ENCODE measurements at places on chromosomes 3 and 15.

DNA sequence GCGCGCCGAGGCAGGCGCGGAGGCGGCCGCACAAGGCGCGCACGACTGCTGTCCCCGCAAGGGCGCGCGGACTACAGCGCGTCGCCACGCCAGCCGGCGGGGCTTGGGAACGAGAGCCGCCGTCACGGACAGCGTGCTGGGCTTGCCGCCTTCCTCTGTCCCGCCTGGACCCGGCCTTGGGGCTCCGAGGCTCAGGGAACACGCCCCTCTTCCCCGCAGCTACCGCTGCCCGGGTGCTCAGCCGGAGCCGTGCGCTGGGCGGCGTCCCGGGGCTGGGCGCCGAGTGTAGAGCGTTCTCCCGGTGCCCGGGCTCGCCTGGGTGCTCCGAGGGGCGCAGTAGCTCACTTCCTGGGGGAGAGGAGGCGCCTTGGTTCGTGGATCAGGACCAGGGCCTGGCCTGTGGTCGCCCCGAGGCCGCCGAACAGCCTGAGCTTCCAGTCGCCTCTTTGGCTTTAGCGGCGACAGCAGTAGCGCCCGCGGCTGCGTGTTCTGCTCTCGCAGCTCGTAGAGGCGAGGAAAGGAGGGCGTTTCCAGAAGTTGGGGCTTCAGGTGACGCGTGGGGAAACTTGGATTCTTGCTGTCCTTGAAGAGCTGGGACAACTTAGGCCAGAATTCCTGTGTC lies 226.7 kb upstream of the C2CD4B start:
- peak; percentile 60 for DNase-seq

GRCh38 chr3:86740751-86741150 lies 250.2 kb downstream of the VGLL3 start:
- DNase-seq: no peak

GRCh38 chr3:133896002-133896761 lies 500 bp upstream of the RAB6B start:
- DNase-seq: no peak

DNA sequence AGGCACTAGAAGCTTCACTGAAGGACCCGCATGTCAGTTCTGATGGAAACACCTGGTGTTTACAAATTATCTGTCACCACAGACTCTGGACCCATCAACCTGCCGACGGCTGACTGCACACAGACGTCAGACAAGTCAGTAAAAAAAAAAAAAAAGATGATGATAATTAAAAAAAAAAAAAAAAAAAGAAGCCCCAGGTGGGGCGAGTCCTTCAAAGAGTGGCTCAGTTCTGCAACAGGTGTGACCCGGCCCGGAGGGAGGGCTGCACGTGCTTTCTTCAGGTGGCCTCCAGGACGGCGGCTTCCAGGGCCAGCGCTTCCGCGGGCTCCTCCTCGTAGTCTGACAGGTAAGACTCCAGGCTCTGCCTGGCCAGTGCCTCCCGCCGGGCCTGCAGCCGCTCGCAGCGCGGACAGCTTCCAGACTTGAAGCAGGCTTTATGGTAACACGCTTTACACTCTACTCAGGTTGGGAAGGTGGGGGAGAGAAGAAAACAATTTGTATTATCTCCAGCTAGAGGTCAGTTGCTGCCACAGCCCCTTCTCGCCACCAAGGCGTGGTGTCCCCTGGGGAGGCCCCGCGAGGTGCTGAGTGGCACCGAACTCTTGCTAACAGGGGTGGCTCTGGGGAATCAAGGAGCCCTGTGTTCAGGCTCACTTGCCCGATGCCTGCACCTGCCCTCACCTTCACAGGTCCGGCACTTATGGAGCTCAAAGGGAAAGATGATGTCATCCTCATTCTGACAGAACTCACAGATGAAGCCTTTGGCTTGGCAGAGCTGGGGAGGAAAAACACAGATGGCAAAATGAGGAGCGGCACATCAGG lies 61.8 kb downstream of the RUBCN start:
- DNase-seq: no peak

- no peak for DNase-seq
These were observed 156.7 kb upstream of the TLE3 start for GRCh38 chr15:70254311-70254869.

GRCh38 chr15:39022532-39023305 lies 458.1 kb upstream of the RASGRP1 start:
- DNase-seq: no peak

- no peak for DNase-seq
These were observed 126.5 kb downstream of the DGKG start for GRCh38 chr3:186235554-186235953.

- DNase-seq: peak; percentile 57
These were observed 357.7 kb downstream of the OTOL1 start for GRCh38 chr3:161854232-161854771.

- DNase-seq: no peak
These were observed 75.5 kb downstream of the CCR1 start for GRCh38 chr3:46132565-46132964.

DNA sequence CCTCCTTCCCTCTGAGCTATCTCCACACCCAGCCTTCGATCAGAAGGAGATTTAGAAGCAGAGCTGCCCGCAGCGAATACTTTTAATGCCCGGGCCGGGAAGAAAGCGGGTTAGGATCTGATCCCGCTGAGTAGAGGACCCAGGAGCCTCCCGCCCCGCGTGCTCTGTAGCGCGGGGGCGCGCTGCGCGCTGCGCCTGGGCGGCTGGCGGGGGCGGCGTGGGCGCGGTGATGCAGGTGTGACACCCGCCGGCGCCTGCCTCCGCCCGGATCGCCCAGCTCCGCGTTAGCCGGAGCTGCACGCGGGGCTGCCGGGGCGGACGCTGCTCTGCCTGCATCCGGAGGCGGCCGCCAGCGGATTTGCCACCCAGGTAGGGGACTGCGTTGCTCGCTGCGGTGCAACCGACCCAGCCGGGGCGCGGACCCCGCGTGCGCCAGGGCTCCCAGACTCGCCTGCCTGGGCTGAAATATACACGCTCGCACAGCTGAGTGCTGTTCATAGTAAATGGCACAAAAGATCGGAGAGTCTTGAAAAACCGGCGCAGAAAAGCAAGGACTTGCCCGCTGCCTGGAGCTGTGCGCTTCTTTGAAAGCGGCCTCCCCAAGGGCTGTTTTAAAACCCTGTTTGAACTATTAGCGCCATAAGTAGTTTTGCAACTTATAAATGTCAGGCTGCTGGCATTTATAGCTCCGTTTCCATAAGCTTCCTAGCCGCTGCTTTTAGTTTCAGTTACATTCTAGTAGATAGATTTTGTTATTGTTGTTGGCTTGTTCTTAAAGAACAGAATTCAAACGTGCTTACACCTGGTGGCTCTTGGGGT lies at the start of gene SV2B:
SV2B (plus strand) TSS at position 263 of the 819 bp plus-strand sequence. CDS start 126,007 bp downstream, outside the sequence.
- peak; percentile 25 for DNase-seq

DNA sequence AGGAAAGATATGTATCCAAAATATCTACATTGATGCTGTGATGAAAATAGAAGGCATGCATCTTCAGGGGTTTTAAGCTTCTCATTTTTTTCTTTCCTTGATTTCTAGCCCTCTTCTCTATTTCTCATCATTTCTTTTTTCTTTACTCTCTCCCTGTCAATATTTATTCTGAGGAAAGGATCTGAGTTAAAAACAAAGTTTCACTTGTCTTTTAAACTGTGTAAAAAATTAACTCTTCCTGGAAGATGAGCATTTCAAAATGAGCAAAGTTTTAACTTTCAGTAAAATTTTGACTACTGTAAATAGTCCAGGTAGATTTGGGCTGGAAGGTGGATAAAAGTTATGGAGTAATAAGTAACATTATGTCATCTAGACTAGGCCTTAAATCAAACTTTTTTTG lies 500.2 kb upstream of the GBE1 start:
- DNase-seq: no peak

GRCh38 chr15:73374604-73375003 lies 5.8 kb upstream of the HCN4 start:
- no peak for DNase-seq

DNA sequence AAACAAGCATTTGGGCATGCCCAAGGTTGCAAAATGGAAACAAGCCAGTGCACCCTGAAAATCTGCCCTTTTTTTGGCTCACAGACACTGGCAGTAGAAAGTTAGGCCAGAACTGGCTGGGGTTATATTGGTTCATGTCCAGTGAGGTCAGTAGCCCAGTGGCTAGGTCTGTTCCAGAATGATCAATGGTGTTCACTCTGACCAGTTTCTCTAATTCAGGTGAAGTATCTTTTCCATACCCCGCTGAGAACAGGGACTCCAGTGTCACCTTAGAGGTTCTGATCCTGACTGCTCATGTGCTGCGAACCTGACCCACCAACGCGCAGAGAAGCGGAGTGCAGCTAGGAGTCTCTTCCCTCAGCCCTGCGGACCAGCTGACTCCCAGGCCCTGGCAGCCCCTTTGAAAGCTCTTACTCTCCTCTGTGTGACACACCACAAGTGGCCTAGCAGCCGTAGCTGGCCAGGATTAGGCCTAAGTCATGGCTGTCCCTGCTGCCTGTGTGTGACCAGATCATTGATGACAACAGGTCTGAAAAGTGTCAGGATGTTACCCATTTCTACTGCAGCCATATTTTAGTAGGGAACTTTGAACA lies 123.5 kb downstream of the GHSR start:
- DNase-seq: no peak

DNA sequence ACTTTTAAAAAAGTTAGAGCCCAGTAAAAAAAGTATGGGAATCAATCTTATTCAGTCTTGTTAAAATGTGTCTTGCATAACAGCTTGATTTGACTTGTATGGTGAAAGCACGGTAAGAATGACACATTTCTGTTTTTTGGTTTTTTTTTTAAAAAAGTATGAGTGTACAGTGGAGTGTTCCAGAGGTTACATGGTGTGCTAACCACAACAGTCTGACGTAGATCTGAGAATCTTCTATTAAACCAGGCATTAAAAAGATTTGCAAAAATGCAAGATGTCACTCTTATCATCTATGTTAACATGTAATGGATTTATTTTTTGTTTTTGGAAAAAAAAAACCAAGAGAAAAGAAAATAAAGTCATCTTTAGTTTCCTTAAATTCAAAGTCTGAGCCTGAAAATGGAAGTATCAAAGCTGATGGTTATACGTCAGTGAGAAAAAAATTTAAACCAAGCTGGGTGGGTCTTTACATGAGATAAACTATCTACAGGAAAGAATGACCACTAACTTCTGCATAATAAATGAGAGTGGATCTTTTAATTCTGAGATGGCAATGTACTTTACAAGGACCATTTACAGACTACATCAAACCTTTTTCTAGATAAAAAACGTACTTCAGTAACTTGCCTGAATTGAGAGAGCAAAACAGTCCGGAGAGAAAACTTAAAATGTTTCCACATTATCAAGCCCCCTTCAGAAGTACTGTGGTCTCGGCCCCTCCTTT lies 1.6 kb downstream of the GABPB1 start:
- no peak for DNase-seq

DNA sequence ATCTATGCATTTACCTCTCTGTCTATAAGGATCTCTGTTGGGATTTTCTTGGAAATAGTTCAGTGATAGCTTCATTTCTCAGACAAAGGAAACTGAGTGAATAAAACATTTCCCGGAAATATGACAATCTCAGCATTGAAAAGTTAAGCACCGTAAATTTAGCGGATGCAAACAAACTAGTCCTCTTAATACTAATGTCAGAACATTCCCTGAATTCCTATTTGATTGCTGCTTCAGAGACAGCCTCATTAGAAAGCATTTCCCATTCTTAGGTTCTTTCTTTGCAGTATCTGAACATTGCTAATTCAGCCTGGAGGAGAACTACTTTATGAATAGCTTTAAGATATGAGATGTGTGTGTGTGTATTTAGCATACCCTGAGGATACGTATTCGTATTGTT lies 101.3 kb downstream of the NR2F2 start:
- DNase-seq: no peak

GRCh38 chr3:121651684-121652083 lies 9.0 kb downstream of the HCLS1 start:
- DNase-seq: no peak

DNA sequence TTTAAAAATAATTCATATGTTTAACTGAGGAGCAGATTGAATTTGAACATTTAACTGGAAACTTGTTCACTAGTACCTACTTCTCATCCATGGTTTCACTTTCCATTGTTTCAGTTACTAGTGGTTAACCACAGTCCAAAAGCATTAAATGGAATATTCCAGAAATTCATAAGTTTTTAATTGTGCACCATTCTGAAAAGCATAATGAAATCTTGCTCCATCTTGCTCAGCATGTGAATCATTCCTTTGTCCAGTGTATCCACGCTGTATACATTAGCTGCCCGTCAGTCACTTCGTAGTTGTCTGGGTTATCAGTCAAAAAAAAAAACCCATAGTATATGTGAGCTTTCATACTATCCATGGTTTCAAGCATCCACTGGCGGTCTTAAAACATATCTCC lies 217.6 kb downstream of the TPRG1 start:
- no peak for DNase-seq

- no peak for DNase-seq
These were observed 36.5 kb downstream of the SETD5 start for GRCh38 chr3:9433627-9434521.

DNA sequence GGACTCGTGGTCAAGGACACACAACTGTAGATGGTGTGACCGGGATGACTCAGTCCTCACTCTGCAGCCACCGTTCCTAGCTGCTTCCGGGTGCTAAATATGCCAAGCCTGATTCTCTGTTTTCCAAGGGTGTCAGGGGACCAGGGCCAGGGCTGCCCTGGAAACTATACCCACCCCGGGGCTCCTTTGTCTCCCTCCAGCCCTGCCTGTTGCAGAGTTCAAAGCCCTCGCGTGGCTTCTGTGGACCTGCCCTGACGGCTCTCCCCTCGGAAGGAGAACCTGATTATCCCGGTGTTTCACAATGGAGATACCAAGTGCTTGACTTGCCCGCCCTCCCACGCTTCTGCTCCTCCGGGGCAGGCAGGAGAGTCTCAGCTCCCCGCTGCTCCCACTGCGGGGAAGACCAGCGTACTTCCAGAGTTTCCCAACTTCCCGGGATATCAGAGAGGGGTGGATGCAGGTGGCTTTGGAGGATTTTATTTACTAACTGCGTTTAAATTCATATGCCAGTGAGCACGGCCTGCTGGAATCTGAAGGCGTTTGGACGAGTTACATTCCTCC lies 125.0 kb downstream of the ASB7 start:
- DNase-seq: no peak

DNA sequence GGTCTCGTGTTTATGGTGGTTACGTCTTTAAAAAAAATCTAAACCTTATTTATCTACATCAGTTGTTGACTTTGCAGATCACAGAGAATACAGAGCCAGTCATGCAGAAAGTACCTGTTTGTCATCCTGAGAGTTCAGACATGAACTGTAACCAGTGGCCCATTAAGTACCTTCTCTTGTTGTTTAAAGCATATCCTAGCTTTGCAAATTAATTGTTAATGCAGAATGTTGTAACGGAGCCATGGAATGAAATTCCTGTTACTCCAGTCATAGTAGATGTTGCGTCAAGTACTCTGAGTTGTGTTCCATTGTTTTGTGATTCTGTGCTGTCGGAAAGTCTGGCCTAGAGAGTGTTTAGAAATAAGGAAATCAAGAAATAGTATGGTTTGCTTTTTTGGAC lies 205.2 kb downstream of the RBMS3 start:
- DNase-seq: peak; percentile 42
